ENCODE measurements at places on chromosomes 16 and 17.

DNA sequence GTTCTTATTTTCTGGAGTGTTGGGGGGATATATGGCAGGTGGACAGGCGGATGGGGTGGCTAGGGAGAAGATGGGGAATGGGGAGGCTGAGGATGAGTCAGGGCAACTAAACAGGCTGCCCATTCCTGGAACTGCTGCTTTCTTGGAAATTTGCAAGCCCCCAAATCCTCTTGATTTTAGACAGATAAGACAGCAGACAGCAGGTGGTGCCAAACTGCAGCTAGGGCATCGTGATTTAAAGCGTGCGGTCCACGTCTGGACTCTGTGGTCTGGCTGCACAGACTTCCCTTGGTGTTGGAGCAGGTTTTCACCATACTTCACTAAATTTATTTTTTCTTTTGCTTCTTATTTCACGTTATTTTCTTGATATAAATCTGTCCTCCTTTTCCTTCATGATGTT, 10.9 kb upstream of the KRT24 start:
- no peak for DNase-seq

DNA sequence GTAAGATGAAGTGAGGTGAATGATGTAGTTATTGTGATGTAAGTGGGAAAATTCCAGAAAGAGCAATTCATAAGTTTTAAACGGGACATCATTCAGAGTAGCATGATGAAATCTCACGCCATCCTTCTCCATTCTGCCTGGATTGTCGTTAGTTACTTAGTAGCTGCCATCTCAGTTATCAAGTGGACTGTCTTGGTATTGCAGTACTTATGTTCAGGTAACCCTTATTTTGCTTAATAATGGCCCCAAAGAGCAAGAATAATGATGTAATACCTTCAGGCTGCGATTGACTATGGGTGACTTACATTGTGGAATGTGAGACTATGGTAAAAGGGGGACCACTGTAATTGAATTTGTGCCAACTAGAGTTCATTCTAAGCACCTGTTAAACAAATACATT, 234.1 kb upstream of the TOM1L1 start:
- DNase-seq: no peak

DNA sequence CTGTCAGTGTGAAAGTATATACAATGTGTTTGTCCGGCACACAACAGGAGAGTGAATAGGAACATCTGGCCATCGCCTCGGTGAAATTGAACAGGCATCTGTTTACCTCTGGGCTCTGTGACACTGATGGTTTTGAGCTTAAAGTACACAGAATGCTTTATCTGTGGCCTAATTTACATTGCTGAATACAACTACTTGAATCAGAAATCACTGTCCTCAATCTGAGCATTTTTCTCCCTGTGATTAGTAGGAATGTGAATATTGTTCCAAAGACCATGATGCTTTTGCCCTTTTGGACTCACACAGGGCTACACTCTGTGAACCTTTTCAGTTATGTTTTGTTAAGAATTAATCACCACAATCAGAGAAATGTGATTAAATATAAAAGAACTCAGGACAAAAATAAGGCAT, 323.0 kb upstream of the TBX2 start:
- no peak for DNase-seq

GRCh38 chr16:82177555-82177954, 7.5 kb upstream of the MPHOSPH6 start:
- no peak for DNase-seq

DNA sequence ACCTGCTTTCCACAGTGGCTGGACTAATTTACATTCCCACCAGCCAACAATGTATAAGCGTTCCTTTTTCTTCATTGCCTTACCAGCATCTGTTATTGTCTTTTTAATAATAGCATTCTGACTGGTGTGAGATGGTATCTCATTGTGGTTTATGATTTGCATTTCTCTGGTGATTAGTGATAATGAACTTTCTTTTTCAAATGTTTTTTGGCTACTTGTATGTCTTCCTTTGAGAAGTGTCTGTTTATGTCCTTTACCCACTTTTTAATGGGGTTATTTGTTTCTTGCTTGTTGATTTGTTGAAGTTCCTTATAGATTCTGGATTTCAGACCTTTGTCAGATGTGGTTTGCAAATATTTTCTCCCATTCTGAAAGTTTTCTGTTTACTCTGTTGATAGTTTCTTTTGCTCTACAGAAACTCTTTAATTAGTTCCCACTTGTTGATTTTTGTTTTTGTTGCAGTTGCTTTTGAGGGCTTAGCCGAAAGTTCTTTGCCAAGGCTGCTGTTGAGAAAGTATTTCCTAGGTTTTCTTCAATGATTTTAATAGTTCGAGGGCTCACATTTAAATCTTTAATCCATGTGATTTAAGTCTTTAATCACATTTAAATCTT, 26.8 kb downstream of the ITGAM start:
- no peak for DNase-seq

DNA sequence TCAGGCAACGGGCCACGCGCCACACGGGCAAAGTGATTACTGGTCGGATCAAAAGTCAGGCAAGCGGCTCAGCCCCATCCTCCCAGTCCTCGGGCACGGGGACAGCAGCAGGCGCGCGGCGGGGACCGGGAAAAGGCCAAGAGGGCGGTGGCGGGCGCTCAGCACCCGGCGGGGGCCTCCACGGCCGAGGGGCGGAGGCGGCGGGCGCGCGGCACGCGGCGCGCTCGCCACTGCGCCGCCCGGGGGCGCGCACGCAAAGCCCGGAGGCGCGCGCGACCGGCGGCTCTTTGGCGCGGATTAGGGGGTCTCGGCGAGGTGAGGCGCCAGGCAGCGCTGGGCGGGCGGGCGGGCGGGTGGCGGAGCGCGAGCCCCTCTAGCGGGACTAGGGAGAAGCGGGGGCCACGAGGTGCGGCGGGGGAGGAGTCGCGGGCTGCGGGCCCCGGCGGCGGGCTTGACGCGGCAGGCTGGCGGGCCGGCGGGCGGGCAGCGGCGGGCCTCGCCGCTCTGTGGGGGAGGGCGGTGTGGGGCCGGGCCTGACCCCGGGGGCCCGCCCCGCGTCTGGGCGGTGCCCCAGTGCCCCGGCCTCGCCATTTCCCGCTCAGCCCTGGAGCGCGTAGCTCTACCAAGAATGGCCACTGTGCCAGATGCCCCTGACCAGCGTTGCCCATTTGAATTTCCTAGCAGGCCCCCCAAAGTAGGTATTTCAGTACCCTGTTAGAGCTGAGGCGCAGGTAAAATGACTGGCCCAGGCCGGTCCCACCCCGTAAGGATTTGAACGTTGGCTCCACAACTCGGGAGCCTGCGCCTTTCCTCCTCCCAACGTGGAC, at the start of the genes ACACA and TADA2A:
TSS of gene ACACA (minus strand) at position 202 of the 827 bp plus-strand sequence. CDS start 537 bp downstream, outside the sequence.
TSS of gene TADA2A (plus strand) at position 252 of the 827 bp plus-strand sequence. CDS start 4,480 bp downstream, outside the sequence.
- DNase-seq: peak; percentile 85

GRCh38 chr16:11689031-11689840, 21.0 kb downstream of the SNN start:
- peak; percentile 13 for DNase-seq

DNA sequence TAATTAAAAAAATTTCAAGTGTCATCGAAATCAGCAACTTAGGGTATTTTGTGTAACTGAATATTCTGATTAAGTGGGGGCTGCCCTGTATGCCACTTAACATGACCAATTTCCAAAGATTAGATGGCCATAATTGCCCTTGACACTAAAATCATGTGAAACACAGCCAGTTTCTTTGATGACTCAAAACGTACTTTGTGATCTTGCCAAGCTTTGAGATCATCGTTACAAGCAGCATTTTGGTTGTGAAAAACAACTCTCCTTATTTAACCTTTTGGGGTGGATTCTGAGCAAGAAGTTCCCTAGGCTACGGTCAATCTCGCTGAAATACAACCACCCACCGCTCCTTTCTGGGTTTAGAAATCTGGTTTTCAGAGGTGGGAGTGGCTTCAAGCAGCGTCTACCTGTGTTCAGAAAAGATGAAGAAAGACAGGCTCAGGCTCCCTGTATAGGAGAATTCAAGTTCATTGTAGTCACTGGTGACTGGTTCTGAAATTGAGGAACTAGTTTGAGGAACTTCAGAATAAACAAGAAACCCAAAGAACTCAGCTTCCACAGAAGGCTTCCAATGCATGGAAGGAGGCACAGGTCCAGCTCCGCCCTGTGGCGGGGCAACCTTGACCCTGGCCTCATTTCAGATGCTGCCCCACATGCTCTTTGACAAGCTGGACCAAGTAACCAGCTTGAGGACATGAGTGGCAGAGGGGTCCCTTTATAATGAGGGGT, 9.4 kb downstream of the MAP3K14 start:
- DNase-seq: no peak

GRCh38 chr16:85270374-85270773, 158.1 kb upstream of the CIBAR2 start:
- DNase-seq: no peak

DNA sequence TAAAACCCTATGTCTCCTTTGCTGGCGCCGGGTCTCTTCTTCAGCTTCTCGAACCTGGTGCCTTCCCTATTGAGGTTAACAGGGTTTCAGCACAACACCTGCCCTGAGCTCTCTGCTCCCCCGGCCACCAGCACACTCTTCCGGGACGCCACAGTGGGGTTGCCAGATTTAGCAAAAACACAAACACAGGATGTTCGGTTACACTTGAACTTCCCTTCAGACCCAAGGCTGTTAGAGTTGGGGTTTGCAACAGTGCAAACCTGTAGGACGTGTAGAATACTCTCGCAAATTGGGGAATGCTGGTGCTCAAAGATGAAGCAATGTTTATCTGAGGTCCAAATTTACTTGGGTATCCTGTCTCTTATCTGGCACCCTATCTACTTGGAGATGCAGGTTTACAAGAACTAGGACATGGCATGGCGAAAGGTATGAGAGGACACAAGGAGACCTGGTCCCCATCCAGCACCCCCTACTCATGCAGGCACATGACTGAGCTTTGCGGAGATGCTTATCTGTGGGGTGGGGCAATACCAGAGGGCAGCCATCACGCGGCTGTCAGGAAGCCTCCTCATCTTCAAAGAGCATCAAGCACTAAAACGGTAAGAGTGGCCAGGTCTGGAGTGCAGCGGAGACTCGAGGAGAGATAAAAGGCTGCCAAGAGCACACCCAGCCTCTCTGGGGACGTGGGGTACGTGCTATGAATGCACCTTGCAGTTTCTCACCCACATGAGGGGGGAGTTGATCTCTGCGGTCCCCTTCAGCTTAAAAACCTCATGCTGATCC, 52.8 kb downstream of the SDK2 start:
- no peak for DNase-seq
